CD8-positive, alpha-beta T cell (primary cell): ENCODE measurements at places on chromosomes 12 and 14.

DNA sequence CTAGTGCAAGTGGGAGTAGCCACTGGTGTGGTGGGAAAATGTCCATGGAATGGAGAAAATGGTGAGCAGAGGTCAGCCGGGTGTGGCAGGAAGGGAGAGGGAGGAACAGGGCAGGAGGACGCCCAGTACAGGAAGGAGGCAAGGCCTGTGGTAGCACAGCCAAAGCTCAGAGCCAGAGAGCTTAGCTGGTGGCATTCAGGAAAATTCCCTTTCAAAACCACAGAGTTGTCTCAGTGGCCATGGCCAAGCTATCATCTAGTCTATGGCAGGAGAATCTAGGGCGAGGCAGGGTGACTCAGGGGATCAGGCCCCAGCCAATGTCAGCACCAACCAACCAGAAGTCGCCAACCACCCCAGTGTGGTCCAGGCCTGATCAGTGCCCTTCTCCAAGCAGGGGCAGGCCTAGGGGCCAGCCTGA lies 67.7 kb upstream of the DDX11 start:
- no peak for DNase-seq

DNA sequence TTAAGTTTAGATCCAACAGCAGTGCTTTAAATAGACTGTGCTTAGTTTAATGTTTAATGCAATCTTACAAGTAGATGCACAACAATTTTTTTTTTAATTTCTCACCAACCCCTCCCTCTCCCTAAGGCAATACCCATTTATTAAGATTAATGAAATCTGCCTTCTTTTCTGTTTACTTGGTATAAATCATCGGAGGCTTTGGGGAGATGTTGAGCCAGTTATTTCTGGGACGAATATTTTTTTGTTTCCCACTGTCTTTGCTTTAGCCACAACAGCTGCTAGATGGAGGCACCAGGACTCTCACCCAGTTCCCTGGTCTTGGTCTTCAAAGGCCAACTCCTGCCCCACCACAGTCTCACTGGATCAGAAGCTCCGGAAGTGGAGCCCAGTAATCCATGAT lies 113.4 kb downstream of the PLXNC1 start:
- no peak for DNase-seq

- DNase-seq, result no peak
Observed at GRCh38 chr14:38755036-38755435, 348.0 kb downstream of the SEC23A start.

DNA sequence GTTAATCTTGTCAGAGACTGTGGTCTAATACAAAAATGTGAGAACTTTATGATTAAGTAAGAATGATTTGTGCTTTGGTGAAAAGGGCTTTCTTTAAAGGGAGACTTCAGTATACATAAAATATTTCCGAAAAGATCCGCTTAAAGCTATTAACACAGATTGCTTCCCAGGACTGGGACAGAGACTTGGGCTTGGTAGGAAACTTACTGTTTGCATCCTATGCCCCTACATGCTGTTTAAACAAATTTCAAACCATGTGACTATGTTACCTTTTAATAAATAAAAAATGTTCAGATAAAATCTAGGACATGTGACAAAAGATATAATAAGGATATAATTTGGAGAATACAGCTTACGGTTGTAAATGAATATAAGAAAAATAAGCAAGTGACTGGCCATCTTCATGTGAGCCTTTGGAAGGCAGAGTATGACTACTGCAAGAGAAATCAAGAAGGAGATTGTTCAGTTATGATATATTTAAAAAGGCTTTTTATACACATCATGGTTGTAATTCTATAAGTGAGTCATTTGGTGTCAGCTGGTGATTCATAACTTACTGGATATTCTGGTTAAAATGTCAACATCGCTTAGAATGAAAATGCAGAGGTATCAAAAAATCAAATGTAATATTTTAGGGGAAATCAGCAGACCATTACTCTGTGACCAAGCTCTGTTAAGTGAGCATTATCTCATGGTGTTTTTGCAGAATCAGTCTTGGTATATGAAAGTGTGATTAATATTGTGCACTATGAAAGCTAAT lies 234.7 kb upstream of the E2F7 start:
- no peak for DNase-seq

DNA sequence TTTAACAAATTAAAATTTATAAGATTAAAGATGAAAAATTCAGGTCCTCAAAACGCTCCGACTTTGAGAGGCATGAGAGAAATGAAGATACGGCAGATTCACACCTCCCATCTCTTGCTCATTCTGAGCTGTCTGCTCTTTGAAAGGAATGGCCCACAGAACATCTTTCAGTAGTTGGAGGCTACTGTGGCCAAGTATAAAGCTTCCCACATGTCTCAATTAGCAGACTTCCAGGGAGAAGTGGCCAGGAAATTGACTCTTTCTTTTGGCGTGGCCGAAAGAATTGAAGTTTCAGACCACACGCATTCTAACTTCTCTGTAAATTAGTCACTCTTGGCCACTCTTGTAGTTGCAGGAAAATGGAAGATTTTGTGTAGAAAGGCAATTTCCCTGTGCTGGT lies 129.2 kb downstream of the DIP2B start:
- no peak for DNase-seq

DNA sequence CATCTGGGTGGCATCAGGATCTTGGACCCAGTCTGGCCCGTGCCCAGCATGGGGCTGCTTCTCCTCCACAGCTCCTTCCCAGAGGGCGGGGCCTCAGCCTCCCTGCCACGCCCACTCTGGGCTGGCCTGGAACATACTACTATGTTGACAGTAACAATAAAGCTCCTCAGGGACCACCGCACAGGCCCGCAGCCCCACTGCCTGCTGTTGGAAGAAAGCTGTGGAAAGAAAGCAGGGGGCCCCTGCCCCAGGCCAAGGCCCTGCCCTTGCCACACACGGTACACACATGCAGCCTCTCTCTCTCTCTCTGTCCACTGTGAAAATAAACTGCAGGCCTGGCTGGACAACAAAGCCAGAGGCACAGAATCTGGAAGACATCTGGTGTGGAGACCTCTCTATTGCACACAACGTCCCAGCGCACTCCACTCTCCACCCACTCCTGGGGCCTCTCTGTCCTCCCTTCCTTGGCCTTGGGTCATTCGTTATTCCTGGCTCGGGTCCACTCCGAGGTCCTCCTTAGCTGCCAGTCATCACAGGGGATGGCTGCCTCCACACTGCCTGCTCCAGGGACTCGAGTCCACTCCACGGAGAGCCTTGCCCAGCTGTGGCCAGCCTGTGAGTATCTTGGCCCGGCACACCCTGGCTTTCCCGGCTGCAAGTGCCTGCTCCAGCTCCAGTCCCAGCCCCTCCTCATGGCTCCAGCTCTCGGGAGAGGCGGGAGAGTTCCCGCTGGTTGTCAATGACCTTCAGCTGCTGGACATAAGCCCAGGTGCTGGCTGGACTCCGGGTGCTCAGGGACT lies 11.8 kb upstream of the ENDOU start:
- no peak for DNase-seq
